ENCODE measurements at places on chromosomes 1 and 21.

GRCh38 chr1:164456272-164456671 lies 102.7 kb upstream of the PBX1 start:
- DNase-seq, result no peak

DNA sequence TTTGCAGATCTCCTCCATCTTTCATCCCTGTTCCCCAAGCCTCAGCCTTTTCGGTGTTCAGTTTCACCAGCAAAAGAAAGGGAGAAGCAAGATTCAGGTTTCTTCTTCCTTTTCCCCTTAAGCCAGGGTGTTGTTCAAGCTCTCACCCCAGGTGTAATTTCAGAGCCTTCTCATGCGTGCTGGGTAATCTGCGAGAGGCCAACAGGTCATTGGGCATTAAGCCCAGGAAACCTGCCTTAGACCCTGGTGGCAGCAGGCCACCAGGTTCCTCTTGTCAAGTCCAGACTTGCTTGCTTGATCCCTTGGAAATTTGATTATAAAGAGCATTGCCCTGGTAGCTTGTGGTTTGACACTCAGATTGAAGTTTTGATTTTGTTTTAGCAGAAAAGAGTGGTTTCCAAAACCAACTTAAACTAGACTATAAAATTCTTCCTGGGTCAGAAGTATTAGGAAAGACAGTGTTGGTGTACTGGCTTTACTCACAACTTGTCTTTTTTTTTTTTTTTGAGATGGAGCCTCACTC lies 6.9 kb downstream of the AKR1A1 start:
- no peak for DNase-seq

DNA sequence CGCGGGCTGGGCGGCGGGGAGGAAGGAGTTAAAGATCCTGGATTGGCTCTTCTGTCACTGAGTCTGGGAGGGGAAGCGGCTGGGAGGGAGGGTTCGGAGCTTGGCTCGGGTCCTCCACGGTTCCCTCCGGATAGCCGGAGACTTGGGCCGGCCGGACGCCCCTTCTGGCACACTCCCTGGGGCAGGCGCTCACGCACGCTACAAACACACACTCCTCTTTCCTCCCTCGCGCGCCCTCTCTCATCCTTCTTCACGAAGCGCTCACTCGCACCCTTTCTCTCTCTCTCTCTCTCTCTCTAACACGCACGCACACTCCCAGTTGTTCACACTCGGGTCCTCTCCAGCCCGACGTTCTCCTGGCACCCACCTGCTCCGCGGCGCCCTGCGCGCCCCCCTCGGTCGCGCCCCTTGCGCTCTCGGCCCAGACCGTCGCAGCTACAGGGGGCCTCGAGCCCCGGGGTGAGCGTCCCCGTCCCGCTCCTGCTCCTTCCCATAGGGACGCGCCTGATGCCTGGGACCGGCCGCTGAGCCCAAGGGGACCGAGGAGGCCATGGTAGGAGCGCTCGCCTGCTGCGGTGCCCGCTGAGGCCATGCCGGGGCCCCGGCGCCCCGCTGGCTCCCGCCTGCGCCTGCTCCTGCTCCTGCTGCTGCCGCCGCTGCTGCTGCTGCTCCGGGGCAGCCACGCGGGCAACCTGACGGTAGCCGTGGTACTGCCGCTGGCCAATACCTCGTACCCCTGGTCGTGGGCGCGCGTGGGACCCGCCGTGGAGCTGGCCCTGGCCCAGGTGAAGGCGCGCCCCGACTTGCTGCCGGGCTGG lies at the start of gene NPR1:
TSS of gene NPR1 (plus strand) at position 170 of the 818 bp plus-strand sequence. CDS start at position 591, 421 bp downstream.
- DNase-seq, result no peak

GRCh38 chr1:92480200-92480812 lies 6.4 kb downstream of the GFI1 start:
- no peak for DNase-seq
